ENCODE measurements at places on chromosomes 16 and 17.

DNA sequence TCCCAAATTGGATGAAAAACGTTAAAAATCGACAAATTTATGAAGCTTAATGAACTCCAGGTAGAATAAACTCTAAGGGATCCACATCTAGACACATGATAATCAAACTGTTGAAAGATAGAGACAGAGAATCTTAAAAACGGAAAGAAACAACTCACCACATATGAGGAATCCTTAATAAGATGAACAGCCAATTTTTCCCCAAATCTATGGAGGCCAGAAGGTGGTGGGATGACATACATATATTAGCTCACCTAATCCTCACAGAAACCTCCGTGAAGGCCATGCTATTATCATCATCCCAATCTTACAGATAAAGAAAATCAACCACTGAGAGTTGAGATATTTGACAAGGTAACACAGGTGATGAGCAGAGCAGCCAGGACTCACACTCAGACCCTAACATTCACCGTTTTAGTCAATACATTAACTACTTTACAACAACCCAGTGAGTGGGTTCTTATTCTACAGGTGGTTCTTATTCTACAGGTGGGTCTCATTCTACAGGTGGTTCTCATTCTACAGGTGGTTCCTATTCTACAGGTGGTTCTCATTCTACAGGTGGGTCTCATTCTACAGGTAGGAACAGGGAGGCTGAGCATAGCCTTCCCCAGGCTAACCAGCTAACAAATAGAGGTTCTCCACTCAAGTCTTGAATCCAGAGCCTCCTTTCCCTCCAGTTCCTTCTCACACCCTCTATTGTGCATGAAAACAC lies 4.8 kb downstream of the CACNG1 start:
- no peak for DNase-seq

DNA sequence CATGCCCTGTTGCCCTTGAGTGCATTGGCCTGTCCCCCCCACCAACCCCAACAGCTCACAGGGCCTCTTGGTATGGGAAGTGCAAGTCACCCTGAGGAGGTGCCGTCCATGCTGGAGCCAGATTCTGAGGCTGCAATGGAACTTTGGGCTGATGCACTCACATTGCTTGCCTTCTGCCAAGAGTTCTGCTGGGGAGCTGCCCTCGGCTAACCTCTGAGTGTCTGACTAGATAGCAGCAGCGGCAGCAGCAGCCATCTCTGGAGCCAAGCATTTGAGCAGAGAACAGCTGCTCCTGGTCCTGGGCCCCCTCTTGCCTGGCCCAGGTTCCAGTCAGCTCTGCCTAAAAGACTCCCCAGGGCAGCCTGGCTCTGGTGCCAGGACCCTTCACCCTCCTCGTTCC lies 61.5 kb downstream of the GNAO1 start:
- DNase-seq = no peak

DNA sequence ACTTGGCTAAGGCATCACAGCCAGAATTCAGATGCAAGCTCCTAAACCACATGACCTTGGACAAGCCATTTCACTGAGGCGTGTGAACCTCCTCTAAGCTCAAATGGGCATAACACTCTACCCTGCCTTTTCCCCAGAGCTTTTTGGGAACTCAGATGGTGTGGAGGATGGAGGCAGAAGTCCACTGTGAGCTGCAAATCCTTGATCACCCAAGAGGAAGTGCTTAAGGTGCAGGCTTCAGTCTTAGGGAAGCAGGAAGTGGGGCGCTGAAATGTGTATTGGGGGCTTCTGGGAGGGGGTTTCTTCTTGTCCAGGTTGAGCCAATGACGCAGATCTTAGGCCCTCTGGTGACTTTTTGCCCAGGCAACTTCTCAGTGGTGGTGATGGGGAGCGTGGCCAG lies 12.9 kb downstream of the CIITA start:
- DNase-seq = no peak

DNA sequence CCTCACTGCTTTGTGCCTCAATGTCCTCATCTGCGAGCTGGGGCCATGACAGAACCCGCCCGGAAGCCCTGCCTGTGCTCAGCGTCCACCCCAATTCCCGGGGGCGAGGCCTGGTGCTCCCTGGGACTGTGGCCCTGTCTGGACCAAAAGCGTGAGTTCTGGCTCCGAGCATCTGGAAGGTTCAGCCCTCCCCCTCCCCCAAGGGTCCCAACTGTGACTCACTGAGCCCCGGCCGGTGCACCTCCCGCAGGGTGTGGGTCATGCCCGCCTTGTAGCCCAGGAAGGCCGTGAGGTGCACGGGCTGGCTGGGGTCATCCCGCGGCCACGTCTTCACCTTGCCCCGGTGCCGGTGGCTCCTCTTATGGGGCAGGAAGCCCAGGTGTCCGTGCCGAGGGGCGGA lies 755 bp downstream of the RPL3L start:
- no peak for DNase-seq

DNA sequence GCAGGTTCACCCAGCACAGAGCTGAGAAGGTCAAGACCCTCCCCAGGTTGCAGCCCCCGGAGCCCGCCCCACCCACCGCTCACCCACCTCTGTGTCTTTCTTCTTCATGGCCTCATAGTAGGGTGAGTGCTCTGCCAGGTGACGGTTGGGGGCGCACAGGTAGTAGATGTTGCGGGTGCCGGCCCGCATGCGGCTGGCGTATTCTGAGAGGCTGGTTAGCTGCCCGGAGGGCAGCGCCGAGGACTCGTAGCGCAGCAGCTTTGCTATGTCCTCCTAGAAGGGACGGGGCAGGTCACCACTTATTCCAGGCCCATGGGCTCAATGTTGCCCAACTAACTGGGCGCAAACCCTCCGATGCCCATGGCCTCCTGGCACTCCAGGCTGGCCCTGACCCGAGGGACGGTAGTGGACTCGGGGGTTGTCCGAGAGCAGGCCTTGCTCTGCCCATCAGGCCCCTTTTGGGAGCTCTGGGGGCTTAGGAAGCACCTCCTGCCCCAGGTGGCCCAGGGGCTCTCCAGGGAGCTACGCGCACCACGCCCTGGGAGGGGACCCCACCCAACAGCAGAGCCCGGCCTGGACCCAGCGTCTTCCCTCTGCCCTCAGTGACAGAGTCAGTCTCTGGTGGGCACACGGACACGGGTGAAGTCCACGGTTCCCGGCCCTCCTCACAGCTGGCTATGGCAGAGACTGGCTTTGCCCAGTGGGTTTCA lies 9.9 kb downstream of the DNASE1 start:
- DNase-seq = no peak

DNA sequence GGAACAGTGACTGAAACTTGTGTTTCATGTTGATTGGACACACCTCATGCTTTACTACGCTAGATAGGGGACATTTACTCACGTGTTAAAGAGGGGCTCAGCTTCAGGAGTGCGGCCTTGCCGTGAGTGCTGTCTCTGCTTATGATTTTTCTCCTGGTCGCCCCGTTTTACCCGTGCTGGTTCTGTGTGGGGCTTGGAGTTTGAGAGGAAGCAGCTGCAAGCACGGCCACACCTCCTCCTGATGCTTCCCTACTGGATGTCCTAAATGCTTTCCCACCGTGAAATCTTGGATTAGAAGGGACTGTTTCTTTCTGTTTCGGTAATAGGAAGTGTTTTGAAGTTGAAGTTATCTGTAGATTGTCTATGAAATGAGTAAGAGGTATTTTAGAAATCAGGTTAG lies 54.0 kb upstream of the ZNF750 start:
- DNase-seq = no peak

DNA sequence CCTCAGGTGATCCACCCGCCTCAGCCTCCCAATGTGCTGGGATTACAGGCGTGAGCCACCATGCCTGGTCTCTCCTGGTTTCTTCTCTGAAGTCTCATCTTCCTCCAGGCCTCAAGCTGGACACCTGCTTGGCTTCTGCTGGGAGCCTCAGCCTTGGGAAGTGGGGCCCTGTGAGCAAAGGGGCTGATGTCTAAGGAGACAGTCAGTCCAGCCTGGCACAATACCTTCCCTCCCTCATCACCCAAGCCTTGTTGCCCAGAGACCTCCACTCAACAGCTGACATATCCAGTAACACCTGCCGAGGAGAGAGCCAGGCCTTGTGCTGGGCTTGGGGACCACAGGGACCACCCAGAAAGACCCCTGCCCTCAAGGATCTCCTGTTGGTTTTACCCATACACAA lies 251.6 kb downstream of the GSG1L start:
- DNase-seq = no peak

DNA sequence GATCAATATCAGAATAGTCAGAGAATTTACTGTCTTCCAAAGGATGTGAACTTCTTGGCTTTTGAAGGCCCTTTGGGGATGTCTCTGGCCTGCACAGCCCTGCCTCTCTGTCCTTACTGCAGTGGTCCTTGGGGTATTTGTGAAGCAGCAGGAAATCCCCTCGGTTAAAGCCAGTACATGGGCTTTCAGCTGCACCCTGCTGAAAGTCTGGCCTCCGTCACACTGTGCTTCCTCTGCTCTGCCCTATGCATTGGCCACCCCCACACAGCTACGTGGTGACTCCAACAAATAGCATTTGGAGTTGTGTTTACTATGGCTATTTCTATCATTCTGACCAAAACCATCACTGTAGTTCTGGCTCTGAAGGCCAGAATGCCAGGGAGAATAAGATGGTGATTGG lies 21.2 kb downstream of the SYCE1L start:
- DNase-seq = no peak

DNA sequence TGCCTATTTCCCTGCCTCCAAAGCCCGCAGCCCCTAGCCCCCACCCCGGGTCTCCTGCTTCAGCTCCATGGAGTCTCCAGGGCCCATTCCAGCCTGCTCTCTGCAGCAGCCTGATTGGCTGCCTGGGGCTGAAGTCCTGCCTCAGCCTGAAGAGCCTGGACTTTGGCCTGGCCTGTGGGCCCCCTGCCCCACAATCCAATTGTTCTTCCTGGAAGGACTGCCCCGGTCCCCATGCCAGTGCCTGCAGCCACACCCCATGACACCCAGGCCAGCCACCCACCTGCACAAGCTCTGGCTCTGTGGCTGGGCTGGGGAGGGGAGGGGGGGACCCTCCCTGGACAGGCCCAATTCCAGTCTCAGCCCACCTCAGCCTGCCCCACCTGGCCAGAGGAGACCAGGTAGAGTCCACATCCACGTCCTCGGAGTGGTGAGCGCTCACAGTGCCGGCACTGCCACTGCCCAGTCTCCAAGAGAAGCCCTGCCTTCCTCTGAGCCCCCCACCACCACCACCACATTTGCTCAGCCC lies 12.3 kb downstream of the ENPP7 start:
- DNase-seq = no peak

DNA sequence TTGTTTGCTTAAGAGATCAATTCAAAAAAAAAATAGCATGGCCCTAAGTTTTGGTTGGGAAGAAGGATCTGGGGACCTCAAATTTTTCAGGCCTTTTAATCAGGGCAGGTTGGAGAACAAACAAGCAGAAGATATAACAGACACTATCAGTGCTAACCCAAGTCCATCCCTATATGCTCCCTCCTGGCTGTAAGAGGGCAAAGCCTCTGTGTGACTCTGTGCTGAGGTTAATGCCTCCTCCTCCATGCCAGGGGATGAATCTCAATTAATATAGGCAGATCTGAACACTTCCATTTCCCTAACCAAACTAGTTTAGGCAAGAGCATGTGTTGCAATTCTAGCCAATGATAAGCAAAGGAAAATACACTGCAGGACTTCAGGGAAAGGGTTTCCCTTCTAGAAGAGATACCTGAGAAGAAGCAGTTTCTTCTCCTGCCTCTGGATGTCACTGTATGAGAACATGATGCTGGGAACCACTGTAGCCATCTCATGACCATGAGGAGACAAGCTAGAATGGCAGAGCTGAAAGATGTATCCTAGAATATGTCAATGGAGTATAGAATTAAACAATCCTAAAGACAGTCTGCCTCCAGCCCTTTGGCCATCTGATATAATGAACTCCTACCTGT lies 76.0 kb downstream of the CHD9NB start:
- DNase-seq = no peak

DNA sequence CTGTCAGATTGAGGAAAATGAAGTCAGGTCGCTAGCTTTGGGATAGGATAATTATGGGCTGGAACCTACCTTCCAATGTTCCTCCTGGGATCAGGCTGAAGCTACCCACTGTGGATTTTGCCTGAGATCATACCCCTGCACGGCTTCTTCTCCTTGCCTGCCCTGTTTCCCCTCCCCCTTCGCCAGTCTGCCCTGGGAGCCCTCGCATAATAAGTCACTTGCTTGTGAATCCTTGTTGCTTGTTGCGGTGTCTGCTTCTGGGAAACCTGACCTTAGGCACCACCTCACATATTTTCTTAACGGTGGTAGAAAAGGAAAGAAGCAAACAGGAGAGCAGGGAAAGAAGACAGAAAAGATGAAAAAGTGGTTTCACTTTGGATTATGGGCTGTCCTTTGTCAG lies 13.3 kb upstream of the PMP22 start:
- DNase-seq = no peak

DNA sequence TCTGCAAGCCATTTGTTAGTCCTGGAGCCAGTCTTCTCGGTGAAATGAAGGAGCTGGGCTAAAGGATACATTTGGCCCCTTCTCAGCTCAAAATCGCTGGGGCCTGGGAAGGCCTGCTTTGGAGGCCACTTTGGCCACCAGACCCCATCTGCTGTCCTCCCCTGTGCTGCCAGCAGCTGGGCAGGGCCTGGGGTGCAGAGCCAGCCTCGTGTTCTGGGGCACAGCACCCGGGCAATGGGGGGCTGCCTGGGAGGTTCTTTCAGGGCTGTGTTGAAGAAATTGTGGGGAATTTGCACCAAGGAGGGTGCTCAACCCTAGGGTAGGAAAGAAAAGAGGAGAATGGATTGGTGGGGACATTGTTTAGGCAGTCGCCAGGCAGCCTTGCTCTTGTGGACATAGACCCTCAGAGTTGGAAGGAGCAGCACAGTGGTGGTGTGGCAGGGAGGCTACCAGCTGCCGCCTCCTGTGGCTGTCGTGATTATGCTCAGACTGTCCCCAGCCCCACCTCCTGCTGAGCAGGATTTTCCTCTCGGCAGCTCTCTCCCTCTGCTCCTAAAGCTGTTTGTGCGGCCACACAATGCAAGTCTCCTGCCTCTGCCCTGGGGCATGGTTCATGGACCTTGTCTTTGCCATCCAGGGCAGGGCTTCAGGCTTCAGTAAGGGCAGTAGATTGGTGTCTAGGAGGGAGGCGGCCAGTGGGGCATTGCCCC lies 174.8 kb downstream of the NTN1 start:
- peak; percentile 40 for DNase-seq

- DNase-seq = peak; percentile 10
Measured at GRCh38 chr17:7307686-7308624, 527 bp downstream of the EIF5A start.

- DNase-seq = no peak
Measured at GRCh38 chr17:81380131-81380530, 15.1 kb upstream of the BAHCC1 start.

- no peak for DNase-seq
Measured at GRCh38 chr16:3149193-3149530, 14.3 kb downstream of the ZNF213 start.
